AG10803 (cell line): ENCODE measurements at places on chromosomes 1 and 21.

DNA sequence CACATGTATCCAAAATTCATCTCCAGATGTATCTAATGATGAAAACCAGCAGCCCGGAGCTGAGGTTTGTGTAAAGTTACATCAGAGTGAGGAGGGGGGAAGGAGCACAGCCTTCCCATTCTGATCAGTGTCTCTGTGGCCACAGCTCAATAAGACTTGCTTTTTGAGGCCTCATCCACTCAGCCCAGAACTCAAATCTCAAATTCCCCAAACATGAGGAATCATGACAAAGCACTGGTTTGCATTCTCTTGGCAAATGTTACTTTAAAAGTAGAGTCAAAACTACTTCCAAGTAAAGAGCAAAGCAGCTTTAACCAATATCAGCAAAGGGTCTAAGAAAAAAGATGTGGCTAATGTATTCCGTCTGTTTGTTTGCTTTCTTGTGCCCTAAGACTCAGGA lies 30.9 kb downstream of the CCN1 start:
- DNase-seq: peak; percentile 98

DNA sequence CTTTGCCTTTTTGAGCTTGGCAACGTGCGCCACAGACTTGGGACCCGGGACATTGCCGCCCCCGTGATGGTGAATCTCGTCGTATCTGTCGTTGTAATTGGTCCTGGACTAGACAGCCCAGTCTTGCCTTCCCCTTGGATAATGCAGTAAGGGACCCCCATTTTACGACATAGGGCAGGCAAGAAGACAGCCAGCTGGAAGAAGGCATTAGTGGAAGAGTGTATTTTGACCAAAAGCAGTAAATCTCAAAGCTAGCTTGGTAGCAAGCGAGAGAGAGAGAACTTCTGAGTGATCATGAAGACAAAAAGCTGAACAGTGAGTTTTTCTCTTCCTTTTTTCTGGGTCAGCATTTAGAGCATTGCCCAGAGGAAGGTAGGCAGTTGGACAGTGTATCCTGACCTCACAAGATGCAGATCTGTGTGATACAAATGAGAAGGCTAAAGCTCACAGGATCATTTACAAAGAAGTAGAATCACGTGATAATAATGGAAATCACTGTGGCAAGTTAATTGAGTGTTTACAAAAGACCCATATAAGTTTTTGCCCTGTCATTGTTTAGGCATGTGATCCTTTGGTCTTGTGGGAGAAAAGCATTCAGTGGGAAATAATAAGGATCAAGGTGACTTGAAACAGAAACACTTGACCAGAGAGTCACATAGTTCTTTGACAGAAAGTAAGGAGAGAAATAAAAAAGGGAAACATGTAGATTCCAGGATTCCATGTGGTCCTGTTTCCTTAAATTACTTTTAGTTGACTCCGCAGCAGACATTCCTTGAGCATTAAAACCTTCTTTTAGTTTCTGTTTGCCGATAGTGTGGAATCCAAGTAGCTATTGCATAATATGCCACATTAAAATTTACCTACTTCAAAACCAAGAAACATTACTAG lies 66.3 kb downstream of the CNST start:
- DNase-seq: peak; percentile 97

GRCh38 chr1:37537378-37537777 lies 16.7 kb downstream of the SNIP1 start:
- peak; percentile 59 for DNase-seq

DNA sequence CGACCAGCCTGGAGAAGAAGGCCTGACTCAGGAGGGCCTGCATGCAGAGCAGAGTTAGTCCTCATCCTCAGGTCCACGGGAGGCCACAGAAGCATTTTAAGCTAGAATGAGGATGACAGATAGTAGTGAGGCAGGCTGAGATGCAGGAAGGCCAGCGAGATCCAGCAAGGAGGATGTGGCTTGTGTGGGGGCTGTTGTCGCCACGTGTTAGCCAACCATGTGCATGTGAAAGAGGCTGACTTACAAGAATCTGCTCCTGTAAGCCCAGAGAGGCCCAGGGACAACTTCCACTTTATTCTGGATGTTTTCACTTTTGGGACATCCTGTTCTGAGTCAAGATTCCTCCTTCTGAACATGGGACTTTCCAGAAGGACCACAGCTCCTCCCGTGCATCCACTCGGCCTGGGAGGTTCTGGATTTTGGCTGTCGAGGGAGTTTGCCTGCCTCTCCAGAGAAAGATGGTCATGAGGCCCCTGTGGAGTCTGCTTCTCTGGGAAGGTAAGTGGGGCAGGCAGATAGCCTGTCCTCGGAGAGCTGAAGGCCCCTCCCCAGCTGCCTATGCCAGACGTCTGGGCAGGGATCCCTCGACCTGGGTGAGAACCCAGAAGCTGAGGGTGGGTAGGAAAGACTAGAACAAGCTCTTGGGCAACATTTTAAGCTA lies at the start of gene SLAMF8:
Gene SLAMF8, plus strand, starts transcription at position 433 of the 661 bp plus-strand sequence. Its CDS starts 26 bp downstream, at position 459.
- DNase-seq: peak; percentile 41

- peak; percentile 78 for DNase-seq
Observed at GRCh38 chr1:93629101-93630059, 52.3 kb downstream of the BCAR3 start.

DNA sequence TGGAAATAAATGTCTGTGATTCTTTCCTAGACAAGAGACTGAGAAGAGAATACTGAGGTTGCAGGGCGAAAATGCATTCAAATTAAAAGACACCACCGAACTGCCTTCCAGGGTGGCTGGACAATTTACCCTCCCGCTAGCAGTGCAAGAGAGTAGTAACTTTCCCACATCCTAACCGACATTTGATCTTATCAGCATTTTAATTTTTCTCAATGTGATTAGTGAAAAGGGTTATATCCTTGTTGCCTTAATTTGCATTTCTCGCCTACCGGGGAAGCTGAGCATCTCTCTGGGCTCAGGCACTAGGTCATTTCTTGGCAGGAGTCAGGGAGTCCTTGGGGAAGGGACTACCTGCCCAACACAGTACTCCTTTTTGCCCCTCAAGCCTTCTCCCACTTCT lies 2.8 kb downstream of the TNFRSF8 start:
- DNase-seq: no peak

GRCh38 chr1:52057255-52057654 lies 1.2 kb downstream of the BTF3L4 start:
- DNase-seq: peak; percentile 34

GRCh38 chr1:81330521-81330920 lies 470.2 kb upstream of the ADGRL2 start:
- DNase-seq: no peak

GRCh38 chr1:151327903-151328674 lies 873 bp upstream of the PI4KB start:
- DNase-seq: peak; percentile 18

DNA sequence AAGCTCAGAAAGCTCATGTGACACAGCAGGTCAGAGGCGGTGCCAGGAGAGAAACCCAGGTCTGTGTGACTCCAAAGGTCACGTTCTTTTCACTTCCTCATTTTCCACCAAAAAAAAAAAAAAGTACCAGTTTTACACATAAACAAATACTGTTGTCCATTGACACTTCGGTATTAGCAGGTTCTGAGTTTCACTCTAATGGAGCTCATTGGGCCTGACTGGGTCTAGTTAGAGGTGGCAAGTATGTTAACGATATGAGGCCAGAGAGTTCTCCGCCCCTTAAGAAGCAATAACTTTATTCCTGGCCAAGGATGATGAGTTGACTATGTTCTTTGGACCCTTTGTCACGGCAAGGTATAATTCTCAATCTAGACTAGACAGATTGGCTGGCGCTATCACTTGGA lies 30.0 kb upstream of the SDE2 start:
- no peak for DNase-seq

GRCh38 chr1:110337704-110338308 lies 1.4 kb upstream of the RBM15 start:
- DNase-seq: no peak

DNA sequence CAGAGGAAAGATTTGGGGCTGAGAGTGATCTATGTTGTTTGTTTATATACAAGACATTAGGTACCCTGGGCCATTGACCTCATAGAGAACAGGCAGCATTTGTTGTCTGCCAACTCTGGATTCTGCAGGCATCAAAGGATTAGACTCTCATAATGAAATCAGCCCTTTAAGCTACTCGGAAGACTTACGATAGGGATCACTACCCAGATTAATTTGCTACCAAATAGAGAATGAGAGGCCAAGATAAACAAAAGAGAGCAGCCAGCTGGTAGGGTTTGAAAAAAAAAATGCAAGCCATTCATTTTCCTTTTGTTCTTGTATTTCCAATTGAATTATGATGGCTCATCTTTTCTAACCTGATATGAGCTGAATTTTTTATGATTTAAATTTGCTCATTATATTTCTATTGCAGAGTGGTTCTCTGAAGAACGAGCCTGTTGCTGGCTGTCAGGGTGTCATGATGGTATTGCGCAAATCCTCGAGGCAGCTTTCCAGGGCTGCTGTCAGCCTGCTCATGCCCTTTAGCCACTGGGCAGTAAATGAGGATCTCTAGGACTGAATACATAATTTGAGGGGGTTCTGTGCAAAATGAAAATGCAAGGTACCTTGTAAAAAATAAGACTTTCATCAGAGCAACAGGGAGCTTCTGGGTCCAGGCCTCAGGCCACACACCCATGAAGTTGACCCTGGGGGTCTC lies 116.4 kb upstream of the KCNJ15 start:
- DNase-seq: peak; percentile 60

DNA sequence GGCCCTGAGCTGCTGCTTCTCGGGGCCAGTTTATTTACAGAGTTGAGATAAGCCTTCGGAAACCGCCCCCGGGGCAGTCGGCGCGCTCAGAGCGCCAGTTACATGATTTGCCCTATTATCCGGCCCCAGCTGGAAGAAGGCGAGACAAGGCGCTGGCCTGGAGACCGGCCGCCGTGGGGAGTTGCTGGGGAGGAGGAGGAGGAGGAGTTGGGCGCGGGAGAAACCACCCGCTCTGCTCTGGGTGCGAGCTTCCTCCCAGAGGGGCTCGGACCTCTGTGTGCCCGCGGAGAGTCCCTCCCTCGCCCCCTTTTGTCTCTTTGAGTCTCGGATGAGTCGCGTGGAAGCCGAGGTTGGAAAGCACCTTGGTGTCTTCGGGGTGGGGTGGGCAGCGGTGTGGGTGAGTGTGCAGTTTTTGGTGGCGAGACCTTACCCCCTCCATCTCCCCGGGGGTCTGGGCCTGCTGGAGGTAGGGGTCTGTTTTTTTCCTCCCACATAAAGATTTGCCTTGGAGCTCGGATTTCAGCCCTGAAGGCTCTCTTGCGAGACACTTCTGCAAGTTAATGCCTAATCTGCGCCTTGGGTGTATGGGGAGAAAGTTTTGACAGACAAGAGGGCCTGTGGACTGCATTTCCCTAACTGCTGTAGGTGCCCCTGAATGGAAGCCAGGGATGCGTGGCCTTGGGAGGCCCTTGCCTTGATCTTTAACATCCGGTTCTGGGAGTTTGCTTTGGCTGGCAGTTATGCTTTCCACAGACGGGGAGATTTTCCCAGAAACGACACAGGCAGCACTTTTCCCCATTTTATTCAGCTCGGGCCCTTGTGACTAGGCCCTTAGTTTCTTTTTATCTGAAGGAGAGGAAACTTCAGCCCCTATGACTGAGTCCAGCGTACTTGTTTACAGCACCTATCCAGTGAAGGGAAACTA lies 80.0 kb downstream of the NDUFS5 start:
- peak; percentile 38 for DNase-seq

DNA sequence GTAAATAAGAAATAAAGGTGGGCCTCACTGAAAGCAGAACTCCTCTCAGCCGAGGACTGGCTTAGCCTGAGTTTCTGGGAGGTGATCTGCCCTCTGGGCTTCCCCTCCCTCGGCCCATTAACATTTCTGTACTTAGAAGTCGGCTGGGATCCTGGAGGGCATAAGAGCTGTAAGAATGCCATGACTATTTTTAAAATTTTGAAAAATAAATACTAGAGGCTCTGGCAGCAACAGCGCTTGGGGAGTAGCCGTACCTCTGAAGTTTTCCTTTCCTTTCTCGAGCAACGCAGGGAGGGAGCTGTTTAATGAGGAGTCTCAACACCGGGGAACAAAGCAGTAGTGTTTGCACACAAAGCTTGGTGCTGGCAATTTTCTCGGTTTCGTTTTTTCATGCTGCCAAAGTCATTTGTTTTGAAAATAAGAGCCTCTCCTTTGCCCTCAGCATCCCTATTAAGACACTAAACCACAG lies 498.7 kb downstream of the SMYD3 start:
- no peak for DNase-seq

DNA sequence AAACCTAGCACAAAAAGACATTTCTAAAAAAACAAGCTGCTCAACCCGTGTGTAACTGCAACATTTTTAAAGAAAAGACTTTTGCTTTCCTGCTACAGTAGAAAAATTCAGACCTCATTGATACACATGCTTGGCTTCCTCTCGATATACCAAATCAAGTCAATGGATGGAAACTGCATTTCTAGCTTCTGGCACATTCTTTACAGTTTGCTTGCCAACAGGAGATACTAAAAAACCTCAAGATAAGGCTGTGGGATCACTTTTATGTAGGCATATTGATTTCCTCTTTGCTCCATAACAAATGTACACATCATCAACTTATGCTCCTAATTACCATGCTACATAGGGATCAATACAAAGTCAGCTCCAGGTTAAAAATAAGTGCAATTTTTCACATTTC lies 178.4 kb downstream of the SIPA1L2 start:
- DNase-seq: no peak

DNA sequence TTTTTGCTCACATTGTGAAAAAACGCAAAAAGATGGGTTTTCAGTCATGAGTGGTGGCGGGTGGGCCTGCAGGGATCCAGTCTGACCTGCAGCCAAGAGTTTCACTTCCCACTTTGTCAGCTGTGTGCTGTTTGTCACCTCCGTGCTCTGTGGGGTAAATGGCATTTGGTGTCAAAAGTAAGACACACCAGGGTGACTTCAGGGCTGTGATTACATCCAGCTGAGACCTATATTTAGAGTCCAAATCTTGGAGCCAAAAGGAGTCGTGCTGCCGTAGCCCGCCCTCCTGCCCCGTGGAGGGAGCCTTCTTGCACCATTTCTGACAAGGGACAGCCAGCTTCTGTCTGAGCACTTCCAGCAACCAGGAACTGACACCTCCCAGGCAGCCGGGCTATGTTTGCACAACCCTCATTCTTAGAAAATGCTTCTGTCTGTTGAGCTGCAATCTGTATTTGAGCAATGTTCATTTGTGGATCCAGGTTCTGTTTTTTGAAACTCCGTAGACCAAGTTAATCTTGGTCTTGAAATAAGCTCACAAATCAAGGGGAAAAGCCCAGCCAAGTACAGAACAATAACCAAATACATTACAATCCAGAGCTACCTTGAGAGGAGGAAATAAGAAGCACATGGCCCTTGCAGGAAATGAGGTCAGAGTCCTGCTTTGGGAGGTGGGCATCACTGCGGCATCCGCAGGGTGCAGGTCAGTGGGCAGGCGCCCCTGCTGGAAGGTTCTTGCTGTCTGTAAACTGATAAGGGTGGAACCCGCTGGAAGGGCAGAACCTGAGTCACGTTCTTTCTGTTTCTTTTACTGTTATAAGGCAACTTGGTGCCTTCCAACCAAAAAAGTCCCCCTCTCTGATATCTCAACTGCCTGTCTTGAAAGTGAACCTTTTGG lies 14.4 kb downstream of the ABCG1 start:
- peak; percentile 28 for DNase-seq
